ENCODE measurements at places on chromosomes 12 and 14.

DNA sequence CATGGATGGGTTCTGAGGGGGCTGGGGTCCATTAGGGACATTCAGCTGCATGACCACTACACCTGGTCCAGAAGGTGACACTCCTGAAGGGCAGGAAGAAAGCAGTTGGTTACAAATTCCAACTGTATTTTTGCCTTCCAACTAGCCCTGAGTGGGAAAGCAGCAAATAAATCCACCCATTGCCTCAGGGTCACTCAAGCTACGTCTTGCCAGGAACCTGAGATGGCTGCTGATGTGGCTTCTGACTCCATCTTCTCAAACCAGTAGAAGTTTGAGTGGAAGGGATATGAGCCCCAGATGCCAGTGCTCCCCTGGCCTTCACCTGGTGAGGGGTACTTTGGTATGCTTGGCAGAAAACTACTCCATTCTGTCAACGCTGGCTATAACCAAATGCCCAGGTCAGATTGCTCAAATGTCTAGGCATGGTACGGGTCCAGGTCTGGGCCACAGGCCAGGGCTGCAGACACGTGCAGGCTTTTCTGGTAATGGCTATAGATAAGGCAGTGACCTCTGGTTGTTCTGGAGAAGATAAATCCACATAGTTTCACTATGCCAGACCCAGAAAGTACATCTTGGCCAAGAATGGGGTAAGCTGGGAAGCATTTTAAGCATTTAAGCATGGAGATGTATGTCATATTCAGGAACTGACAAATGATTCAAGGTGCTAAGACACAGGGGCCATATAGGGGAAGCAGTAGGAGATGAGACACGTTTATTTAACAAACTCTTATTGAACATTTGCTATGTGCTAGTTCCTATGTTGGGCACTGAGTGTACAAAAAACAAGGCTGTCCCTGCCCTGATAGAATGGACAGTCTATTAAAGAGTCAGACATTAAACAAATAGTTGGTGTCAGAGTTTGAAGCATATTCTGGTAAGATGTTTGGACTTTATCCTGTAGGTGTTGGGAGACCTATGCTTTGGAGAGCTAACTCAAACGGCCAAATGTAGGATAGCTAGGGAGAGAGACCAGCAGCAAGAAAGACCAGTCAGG is 8.3 kb upstream of the STAC3 start:
- no peak for DNase-seq

DNA sequence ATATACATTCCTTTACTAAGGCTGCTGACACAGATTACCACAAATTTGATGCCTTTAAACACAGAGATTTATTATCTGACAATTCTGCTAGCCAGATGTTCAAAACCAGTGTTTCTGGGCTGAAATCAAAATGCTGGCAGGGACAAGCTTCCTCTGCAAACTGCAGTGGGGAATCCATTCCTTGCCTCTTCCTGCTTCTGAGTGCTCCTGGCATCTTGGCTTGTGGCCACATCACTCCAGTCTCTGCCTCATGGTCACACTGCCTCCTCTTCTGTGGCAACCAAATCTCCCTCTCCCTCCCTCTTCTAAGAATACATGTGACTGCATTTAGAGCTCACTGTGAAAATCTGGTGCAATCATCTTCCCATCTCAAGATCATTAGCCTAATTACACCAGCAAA is 235.7 kb downstream of the TTC8 start:
- no peak for DNase-seq

GRCh38 chr14:103395244-103395643 is 10.0 kb downstream of the MARK3 start:
- no peak for DNase-seq

DNA sequence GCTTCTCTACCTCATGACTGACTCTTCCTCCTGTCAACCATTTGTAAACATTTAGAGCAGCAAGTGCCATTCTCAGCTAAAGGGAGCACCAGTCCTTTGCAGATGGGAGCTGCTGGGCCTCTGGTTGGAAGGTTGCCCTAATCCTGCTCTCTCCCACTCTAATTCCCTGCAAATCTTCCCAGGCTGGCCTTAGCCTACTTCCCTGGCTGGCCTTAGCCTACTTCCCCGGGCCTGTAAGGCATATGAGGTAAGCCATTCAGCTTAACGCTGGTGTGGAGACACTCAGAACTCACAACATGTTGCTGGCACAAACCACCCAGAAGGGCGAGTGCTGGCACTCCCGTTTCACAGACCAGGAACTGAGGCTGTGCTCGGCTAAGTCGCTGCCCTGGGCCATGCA is 69.0 kb downstream of the CPSF2 start:
- DNase-seq: no peak

Measured in T-helper 22 cell (primary cell).